Nephron progenitor cell (in vitro differentiated cells): ENCODE measurements at places on chromosomes 1 and 21.

GRCh38 chr1:226268421-226269124 is 40.4 kb downstream of the LIN9 start:
- DNase-seq: no peak

- DNase-seq: no peak
These were observed 31.5 kb upstream of the C1orf198 start for GRCh38 chr1:230899841-230900251.

DNA sequence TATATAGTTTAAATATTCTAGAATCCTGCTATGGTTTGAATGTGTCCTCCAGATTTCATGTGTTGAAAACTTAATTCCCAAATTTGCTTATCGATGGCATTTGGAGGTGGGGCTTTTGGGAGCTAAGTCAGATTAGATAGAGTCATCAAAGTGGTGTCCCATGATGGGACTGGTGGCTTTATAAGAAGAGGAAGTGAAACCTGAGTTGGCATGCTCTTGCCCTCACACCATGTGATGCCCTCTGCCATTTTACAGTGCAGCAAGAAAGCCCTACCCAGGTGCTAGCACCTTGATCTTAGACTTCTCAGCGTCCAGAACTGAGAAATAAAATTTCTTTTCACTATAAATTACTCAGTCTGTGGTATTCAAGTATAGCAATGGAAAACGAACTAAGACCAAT is 111.3 kb downstream of the TGFB2 start:
- DNase-seq: no peak

DNA sequence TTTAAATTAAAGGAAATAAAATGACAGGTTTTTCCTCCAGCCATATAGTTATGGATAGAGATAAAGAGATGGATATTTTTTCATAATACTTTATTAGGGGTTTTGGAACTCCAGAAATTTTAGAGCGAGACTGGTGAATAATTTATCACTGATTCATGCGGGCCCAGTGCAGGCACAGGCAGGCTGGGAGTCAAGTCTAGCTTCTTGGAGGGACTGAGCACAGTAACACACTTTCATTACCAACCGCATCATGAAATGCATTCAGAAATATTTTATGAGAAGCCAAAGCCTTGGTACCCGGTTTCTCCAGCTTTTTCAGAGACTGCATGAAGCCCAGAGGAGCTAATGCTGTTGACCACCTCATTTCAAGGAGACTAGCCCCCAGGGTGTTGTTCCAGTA is 215.6 kb downstream of the TNR start:
- DNase-seq: no peak

GRCh38 chr21:41048145-41048544 is 119.8 kb upstream of the BACE2 start:
- DNase-seq: no peak

GRCh38 chr1:99469550-99469971 is 176.4 kb upstream of the PALMD start:
- DNase-seq: no peak

- DNase-seq: no peak
These were observed 45.0 kb upstream of the FHAD1 start for GRCh38 chr1:15201849-15202551.

DNA sequence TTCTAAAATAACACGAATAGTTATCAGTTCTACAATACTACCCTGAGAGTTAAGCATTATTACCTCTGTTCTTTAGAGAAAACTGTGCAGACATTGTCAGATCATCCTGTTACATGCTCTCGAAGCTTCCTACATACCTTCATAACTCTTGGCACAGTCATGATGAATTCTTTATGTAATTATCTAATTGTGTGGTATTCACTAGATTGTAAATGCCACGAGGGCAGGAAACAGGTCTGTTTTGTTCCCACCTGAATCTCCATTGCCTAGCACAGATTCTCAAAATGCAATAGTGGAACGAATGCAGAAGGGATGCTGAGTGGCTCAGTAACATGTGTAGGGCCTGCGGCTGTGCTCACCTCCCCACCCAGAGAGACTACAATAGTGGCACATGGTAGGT is 3.4 kb downstream of the SYT2 start:
- no peak for DNase-seq

DNA sequence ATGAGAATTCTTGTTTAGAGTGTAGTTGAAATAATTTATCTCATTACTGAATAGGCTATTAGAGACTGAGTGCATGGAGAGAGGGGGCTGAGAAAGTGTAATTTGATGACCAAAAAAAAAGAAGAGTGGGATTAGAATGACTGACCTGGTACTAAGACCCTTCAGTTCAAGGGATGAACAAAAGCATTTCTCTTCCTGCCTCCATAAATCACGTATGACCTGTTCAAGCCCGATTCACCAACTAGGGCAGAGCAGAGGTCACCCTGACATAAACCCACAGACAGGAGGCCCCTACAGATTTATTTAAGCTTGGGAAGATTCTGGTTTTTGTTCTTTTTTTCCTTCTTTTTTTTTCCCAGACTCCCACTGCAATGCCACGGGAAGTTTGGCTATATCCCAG is 123.7 kb upstream of the COP1 start:
- peak; percentile 35 for DNase-seq

- DNase-seq: no peak
These were observed 8.8 kb downstream of the KAZN start for GRCh38 chr1:14607295-14607694.

DNA sequence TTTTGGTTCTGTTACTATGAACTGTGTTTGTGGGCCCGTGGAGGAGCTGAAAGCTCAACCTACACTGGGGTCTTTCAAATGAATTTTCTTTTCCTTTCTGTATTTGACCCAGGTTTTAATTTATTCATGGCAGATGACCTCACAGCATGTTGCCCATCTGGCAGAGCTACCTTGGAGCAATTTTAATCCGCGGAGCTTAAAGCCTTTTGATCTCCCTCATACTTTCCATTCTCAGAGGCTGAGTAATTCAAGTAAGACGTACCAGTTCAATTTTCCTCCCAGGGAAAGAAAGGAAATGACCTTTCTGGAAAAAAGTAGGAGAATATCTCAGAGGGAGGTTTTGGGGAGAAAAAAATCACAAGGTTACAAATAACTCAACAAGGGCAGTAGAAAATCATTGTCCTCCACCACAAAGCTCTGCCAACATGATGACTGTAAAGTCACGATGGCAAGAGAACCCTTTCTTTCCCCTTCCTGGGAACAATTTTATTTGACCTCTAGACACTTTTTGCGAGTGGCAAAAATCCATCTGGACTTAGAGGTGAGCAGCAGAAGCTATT is 21.6 kb upstream of the PCP4 start:
- no peak for DNase-seq
